ENCODE measurements at places on chromosomes 5 and 9. TPM values are rescaled to one million over a fixed set of nuclear protein-coding genes. Genes with fewer than 3 reads are reported as not detected.

The FOXD4L6 gene
- total RNA-seq = not detected

The TRIM14 gene
- 15.7 TPM for total RNA-seq

The FBXL7 gene
- 4.0 TPM for total RNA-seq

The FAM219A gene
- 10.3 TPM for total RNA-seq

The IFNA2 gene
- not detected for total RNA-seq

The PTGR1 gene
- total RNA-seq = 43.2 TPM

The TOR4A gene
- 39.0 TPM for total RNA-seq

The LCN12 gene
- not detected for total RNA-seq

The LPAR1 gene
- total RNA-seq = 0.32 TPM

The DBH gene
- total RNA-seq = not detected

The EMB gene
- not detected for total RNA-seq

The NR5A1 gene
- total RNA-seq = not detected

The PRDM12 gene
- total RNA-seq = not detected

The GARIN3 gene
- not detected for total RNA-seq

All from epithelial cell of umbilical artery (primary cell).